ENCODE measurements at places on chromosomes 11 and 22. TPM values are rescaled to one million over a fixed set of nuclear protein-coding genes. Genes with fewer than 3 reads are reported as not detected.

Gene NUDT22
- 45.8 TPM for total RNA-seq

Gene TUB
- total RNA-seq, result 14.9 TPM

Gene TRPM5
- not detected for total RNA-seq

Gene F2
- total RNA-seq, result not detected

Gene ARFGAP2
- 72.3 TPM for total RNA-seq

Data from H9 (cell line).